CD4-positive, CD25-positive, alpha-beta regulatory T cell (primary cell): ENCODE measurements at places on chromosomes 1 and 21.
A peak's percentile ranks its signal among the peaks of the same experiment; 100 is the strongest.

- no peak for DNase-seq
These were observed 69.6 kb downstream of the DUSP10 start for GRCh38 chr1:221672239-221672645.

DNA sequence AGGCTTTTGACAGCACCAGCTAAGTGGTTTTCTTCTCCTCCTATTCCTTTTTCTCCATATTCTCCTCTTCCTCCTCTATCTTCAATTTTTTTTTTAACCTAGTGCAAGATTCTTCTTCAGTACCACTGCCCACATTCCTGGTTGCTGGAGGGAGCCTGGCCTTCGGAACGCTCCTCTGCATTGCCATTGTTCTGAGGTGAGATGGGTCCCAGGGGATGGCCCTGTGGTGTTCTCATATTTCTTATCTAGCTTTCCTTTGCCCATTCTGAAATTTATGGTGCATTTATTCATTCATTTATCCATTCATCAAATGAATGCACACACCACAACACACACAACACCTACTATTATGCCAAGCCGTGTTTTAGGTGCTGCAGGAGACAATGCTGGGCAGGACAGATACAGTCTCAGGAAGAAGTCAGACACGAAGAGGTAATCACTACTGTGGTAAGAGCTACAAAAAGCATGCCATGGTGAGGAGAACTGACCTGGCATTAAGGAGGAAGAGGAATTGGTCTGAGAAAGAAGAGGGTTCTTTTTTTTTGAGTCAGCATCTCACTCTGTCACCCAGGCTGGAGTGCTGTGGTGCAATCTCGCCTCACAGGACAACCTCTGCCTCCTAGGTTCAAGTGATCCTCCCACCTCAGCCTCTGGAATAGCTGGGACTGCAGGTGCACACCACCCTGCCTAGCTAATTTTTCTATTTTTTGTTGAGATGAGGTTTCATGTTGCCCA, 47.5 kb upstream of the TDRD10 start:
- no peak for DNase-seq

DNA sequence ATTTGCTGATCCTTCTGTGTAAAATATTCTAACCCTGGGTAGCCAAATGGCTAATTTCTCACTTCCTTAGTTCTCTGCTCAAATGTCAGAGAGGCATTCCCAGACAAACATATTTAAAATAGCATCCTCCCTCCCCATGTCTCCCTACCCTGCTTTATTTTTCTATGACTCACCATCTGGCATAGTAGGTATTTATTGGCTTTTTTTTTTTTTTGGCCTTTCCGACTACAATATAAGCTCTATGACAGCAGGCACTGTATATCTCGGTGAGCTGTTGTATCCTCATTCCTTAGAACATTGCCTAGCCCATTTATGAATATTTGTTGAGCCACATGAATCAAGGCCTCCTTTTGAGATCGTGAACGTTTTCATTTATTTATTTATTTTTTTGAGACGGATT, 1.5 kb upstream of the NEK7 start:
- no peak for DNase-seq

- DNase-seq, result peak; percentile 71
These were observed 25.6 kb upstream of the IER5 start for GRCh38 chr1:181062836-181063428.

DNA sequence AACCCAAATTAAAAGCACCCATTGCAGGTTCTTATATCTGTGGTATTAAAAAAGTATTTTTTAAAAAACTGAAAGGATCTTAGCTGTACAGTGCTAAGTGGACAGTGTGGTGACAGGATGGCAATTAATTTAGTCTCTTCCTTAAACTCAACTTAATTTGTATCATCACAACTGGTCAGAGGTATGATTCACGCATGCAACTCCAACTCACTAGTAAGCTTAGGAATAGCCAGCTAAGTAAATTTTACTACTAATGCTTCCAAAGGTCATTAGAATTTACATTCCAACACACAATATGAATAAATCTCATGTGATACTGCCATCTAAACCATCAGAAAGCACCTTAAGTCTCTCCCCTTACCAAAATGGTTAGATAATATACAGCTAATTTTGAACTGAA, 35.4 kb downstream of the ENAH start:
- no peak for DNase-seq

GRCh38 chr1:177933881-177934280, 36.0 kb downstream of the SEC16B start:
- no peak for DNase-seq

DNA sequence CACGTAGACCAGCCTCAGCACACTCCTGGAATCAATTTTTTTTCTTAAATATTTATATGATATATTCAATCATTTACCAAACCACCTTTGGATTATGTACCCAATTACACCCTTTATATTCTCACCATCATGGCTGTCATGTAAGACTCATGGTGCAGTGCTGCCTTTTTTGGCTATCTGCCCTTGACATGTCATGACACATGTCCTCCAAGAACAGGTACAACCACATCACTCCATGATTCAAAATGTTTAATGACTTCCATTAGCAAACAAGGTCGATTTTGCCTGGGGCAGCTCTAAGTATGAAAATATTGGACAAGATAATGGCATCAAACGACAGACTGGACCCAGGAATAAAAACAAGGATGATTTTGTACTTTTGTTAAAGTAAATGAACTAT, 861.1 kb upstream of the ADAMTS5 start:
- DNase-seq, result no peak
